ENCODE measurements at places on chromosomes 5 and 9. TPM values are rescaled to one million over a fixed set of nuclear protein-coding genes. Genes with fewer than 3 reads are reported as not detected.

The GALNT12 gene
- total RNA-seq: 0.43 TPM

The SH3GLB2 gene
- 26.8 TPM for total RNA-seq

The PCDHGA4 gene
- total RNA-seq: 2.6 TPM

The TRIM36 gene
- total RNA-seq: 0.26 TPM

The GABRA6 gene
- total RNA-seq: not detected
